Activated CD4-positive, CD25-positive, alpha-beta regulatory T cell (primary cell): ENCODE measurements at places on chromosomes 13 and 19.

- no peak for DNase-seq
Measured at GRCh38 chr13:106377931-106378662, 157.4 kb downstream of the EFNB2 start.

DNA sequence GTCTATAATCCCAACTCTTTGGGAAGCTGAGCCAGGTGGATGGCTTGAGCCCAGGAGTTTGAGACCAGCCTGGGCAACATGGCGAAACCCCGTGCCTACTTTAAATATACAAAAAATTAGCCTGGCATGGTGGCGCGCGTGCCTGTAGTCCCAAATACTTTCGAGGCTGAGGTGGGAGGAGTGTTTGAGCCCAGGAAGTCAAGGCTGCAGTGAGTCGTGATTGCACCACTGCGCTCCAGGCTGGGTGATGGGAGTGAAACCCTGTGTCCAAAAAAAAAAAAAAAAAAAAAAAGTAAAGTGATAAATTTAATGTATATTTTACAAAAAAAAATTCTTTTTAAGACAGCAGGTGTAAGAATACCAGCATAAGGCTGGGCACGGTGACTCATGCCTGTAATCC lies 17.6 kb downstream of the TMEM38A start:
- DNase-seq: no peak

- no peak for DNase-seq
Measured at GRCh38 chr13:101811284-101811839, 358.9 kb downstream of the ITGBL1 start.

- DNase-seq: no peak
Measured at GRCh38 chr13:111906816-111907215, 160.1 kb upstream of the SOX1 start.

- no peak for DNase-seq
Measured at GRCh38 chr13:91904005-91904404, 505.6 kb downstream of the GPC5 start.
